ENCODE measurements at places on chromosomes 5 and 9.

GRCh38 chr5:2995035-2995434, 243.6 kb upstream of the IRX2 start:
- DNase-seq = no peak

DNA sequence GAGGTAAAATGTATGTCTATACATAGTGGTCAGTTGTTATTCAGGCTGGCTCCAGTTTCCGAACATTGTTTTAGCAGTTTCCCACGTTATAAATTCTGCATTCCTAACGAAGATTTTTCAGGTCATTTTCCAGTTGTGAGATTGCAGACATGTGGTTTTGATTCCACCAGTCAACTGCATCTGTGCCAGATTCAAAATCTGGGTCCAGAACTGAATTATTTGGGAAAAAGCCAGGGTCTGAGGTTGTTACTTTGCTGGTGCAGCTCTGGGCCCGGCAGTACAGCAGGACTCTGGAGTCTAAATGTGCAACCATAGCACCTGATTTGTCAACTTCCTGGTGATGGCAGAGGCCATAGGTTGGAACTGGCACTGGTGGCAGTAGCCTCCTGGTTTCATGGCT, 105.7 kb upstream of the MEGF10 start:
- no peak for DNase-seq

- DNase-seq = no peak
Measured at GRCh38 chr9:87213948-87214347, 266.6 kb upstream of the GAS1 start.

GRCh38 chr5:73686912-73687311, 60.9 kb downstream of the ARHGEF28 start:
- no peak for DNase-seq

DNA sequence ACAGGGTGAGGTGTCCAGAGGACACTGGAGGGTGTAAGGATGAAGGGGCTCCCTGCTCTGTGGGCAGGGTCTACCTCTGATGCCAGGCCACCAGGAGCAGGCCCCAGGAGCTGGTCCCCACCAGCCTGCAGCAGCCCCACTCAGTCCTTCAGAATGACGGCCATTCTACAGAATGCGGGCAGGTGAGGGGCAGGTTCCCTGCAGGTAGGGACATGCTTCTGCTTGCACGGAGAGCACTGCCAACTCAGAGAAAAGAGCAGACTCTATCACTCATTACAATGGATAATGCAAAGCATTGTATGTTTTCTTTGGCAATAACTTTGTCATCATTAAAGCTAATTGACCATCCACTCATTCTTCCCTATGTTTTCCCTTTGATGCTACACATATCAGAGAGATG, 39.0 kb downstream of the DDX31 start:
- no peak for DNase-seq

DNA sequence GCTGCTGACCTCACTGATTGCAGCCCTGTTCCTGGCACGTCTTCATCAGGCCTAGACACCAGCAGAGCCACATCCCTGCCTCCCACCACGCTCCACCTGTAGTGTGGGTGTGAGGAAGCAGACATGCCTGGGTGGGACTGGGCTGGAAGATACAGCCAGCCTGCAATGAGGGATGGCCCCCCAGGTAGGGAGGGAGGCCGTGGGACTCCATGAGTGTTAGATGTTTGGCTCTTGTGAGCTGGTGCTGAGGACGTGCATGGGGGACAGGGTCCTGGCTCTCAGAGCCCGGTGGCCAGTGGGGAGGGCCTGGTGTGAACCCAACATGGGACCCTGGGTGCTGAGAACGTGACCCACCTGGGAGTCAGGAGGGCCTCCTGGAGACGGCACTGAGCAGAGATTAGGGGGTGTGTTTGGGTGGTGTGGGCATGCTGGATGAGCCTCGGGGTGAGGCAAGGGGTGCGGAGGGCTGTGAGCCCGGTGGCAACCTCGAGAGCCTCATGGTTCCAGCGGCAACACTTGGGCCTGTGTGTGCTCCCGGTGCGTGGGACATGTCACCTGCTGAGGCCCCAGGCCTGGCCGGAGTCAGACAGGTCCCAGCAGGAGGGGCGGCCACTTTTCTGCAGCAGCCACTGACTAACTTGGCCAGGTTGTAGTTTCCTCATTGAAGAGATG, 87.6 kb downstream of the PHF2 start:
- DNase-seq = no peak

GRCh38 chr5:4758550-4758949, 381.6 kb upstream of the ADAMTS16 start:
- DNase-seq = no peak

DNA sequence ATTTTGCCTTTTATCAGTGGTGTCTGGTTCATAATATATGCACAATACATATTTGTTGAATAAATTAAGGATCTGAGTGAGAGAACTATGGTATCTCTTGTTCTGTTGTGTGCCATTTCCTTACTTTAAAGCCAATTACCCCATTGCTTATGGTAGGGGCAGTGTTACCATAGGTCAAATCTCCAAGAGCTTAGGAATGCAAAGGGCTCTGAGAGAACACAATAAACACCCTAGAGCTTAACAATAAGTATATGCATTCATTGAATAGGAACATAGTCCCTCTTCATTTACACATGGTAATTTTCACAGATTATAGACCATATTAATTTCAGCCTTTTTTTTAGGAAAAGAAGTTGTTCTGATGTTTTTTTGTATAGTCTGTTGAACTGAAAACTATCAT, 112.2 kb downstream of the MCTP1 start:
- no peak for DNase-seq

GRCh38 chr9:137564134-137564533, 12.5 kb downstream of the MRPL41 start:
- no peak for DNase-seq

GRCh38 chr9:35619800-35620158, 1.6 kb upstream of the CD72 start:
- no peak for DNase-seq

DNA sequence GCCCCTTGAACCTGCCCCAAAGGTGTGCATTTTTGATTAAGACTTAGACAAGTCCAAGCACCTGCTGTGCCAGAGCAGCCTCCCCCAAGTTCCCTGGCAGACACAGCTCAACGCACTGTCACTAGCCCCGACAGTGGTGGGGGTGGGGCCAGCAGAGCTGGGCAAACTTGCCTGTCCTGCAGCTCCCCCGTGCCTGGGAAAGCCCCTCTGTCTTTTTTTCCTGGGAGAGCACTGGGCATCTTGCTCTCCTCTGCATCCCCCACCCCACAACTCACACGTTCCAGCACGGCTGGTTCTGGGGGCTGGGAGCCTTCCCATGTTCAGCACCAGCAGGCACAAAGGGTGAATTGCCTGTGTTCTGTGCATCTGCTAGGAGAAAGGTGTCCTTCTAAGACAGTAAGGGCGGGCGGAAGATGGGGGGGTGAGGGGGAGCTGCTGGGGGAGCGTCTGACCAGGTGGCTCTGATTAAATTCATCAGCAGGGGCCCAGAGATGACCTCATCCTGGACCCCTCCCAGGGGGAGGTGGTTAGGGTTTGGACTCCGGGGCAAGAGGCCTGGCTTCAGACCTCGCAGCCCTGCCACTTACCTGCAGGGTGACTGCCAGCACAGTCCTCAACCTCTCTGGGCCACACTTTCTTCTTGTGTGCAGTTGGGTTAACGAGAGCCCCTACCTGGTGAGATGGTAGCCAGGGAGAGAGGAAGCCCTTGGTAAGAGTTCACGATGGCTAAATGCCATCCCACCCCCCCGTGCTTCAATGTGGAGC, 23.5 kb downstream of the HMCN2 start:
- no peak for DNase-seq

DNA sequence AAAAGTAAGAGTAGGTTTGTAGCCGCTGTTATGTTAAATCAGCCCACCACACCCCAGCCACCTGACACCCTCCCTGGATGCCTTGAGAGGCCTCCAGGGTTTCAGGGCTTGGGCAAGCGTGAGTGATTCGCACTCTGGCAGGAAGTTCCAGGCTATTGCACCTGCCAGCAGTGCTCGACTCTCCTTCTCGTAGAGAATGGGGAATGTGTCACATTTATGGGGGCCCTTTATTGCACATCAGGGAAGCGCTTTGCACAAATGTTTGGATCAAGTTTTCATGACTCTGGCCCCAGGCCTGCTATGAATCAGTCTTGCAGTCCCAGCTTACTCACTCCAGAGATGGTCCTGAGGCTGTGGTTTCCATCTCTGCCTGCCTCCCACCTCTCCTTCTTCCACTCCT, 66.1 kb upstream of the ADRA1B start:
- DNase-seq = no peak

DNA sequence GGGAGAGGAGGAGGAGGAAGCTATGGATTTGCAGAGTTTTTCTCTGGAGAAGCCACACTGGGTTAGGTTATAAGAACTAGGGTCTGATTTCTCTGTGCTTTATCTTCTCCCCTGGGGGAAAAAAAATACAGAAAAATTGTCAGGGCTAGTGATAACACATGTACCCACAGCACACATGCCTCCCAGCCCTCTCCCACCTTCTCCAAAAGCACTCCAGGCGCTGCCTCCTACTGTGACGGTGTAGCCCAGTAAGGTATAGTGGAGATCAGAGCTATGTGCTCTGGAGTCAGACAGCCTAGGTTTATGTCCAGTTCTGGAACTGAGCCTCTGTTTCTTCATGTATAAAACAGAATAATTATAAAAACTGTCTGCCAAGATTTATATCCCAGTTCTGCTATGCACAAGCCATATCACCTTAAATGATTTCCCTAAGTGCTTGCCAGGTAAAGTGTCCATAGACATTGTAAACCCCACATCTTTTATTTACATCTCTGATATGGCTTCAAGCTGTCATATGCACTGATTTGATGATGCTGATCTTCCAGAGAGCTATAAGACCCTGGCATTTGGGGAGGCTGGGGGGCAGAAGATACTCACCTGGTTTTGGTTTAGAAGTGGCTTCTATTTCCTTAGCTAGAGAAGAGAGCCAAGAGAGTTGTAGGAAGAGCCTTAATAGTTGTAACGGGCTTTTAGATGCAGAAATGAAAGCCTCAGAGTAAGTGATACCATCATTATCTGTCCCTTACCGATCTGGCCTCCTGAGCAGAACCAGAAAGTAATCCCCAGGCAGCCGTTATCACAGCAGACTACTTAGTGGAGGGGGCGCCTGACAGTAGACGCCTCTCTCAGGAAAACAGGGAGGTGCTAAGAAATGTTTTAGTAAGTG, 7.6 kb downstream of the SLC1A3 start:
- no peak for DNase-seq

GRCh38 chr9:33124751-33125381, 42.3 kb downstream of the B4GALT1 start:
- no peak for DNase-seq

DNA sequence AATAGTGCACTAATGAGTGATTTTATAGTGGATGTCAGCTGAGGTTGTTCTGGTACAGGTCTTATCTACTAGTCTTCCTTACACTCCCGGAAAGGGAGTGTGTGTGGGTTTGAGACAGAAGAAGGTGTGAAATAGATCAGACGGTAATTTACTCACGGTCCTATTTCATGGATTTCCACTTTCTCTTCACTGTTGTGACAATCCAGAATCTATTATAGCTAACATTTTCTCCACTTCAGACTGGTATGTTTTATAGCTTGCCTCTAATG, 7.0 kb upstream of the C9 start:
- no peak for DNase-seq

- DNase-seq = no peak
Measured at GRCh38 chr9:35917261-35917660, 8.0 kb downstream of the SPAAR start.

GRCh38 chr9:137554349-137554748, 2.7 kb downstream of the MRPL41 start:
- DNase-seq = no peak

GRCh38 chr5:17308326-17309065, 91.1 kb downstream of the BASP1 start:
- no peak for DNase-seq

GRCh38 chr5:180799194-180799593, 3.4 kb downstream of the MGAT1 start:
- DNase-seq = no peak

DNA sequence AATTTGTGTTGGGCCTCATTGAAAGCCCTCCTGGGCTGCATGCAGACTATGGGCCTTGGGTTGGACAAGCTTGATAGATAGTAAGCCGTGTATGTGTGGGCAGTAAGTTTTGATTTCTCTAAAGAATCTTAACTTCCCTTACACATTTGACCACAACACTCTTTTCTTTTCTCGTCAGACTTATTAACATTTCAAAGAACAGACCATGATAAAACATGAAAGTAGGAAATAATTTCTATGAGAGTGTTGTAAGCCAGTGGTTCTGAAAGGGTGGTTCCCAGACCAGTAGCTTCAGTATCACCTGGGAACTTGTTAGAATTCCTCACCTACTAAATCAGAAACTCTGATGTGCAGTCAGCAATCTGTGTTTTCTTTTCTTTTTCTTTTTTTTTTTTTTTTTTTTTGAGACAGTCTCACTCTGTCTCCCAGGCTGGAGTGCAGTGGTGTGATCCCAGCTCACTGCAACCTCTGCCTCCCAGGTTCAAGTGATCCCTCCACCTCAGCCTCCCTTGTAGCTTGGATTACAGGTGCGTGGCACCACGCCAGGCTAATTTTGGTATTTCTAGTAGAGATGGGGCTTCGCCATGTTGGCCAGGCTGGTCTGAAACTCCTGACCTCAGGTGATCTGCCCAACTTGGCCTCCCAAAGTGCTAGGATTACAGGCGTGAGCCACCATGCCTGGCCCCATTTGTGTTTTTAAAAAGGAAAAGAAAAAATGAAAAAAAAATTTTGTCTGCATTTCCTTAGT, 20.0 kb upstream of the GCNT1 start:
- no peak for DNase-seq

All from stimulated activated CD8-positive, alpha-beta memory T cell treated with anti-CD3 and anti-CD28 coated beads, Interleukin-7, amount 100 ng/mL, for 4 hours (primary cell).